Adipocyte (in vitro differentiated cells): ENCODE measurements at places on chromosomes 13 and 19.

DNA sequence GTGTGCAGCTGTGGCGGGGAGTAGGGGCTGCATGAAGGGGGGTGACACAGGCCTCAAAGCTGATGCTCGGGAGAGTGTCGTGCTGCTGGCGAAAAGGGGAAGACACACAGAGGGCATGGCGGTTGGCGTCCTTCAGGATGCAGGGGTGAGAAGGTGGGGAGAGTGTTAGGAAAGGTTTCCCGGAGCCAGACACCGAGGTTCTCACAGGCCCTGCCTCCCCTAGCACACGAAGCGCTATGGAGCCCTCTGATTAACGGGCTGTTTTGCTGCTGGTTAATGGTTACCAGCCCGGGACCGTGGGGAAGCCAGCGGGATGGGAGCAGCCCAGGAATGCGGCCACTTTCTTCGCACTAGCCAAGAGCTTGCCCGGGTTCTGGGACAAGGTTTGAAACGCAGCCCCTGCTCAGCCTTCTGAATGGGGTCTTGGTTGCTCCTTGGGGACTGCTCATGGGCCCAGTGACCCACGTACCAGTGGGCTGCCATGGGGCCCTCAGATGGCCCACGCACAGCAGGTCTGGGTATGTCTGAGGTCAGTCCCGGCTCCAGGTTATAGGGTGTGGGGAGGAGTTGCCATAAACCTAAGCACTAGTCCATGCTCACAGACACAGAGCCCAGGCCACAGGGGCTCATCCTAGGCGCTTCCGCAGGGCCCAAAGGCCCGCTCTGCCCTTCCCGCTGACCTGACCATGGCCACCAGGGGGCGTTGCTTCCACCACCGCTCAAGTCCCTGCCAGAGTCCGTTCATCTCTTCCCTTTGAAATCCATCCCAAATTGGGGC is 31.3 kb upstream of the ISYNA1 start:
- DNase-seq: peak; percentile 81

- no peak for DNase-seq
These were observed 682.7 kb upstream of the ARGLU1 start for GRCh38 chr13:107250628-107251027.

- DNase-seq: no peak
These were observed 67.7 kb downstream of the KCTD15 start for GRCh38 chr19:33864311-33864850.

GRCh38 chr19:33730858-33731607 is 65.6 kb upstream of the KCTD15 start:
- DNase-seq: no peak

DNA sequence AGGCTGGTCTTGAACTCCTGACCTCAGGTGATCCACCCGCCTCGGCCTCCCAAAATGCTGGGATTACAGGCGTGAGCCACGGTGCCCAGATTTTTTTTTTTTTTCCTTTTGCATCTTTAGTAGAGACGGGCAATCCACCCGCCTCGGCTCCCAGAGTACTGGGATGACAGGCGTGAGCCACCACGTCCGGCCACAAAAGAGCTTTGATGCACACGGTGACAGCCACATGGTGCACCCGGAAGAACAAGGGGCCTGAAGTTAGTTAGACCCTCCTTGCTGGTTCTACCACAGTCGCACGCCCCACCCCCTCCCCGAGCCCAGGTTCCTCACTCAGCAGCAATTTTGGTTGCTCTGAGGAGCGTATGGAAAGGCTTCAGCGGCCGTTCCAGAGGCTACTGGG is 54.2 kb upstream of the USE1 start:
- no peak for DNase-seq

- peak; percentile 64 for DNase-seq
These were observed 8.9 kb downstream of the OCEL1 start for GRCh38 chr19:17234911-17235299.

- no peak for DNase-seq
These were observed 34.1 kb downstream of the NOTCH3 start for GRCh38 chr19:15166700-15167099.

DNA sequence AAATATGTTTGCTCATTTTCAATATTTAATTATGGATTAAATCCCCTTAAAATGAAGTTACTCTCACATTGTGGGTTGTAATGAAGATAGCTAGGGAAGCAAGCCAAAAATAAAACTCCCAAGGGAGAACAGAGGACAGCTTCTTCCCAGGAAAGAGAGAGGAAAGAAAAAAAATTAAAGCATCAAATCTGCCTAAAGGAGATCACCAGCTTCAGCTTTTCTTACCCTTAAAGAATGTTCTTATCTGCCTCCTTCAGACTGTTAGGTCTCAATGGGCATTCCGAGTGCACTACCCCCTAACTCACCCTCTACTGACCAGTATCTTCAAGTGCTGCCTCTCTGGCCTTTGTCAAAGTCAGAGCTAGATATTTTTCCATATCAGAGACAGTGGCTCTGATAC is 55.2 kb downstream of the XPO4 start:
- no peak for DNase-seq

DNA sequence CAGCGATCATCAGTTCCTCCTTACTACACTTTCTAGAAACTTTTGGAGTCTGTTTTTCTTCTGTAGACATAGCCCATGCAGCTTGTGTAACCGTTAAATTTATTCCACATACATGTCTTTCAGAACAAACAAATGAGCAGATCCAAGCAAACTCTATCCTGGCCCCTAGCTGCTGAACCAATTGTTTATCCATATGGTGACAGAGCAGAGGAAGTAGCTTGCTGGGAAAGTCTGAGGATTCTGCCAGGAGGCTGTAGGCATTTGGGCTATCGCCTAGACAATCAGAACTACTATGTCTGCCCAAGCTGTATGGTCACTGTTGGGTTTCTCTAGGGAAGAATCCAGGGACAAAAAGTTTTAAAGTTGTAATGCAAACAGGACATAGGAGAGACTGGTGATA is 343.7 kb downstream of the SPRY2 start:
- DNase-seq: no peak

- DNase-seq: no peak
These were observed 36.9 kb downstream of the GAS6 start for GRCh38 chr13:113827021-113827420.

DNA sequence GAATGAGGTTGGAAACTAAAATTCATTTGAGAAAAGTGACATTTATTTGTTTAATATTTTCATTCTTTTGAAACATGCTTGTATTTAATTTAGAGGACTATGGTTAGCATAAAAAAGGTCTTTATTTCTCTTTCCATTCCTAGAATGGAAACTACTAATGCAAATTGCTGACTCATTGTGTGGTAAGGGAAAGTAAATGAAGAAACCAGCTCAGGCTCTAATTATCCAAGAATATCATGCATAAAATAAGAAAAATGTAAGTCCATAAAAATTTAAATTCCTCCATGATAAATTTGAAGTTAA is 777.0 kb upstream of the SLITRK1 start:
- peak; percentile 67 for DNase-seq

GRCh38 chr19:50358483-50359327 is 6.7 kb downstream of the NAPSA start:
- peak; percentile 37 for DNase-seq

DNA sequence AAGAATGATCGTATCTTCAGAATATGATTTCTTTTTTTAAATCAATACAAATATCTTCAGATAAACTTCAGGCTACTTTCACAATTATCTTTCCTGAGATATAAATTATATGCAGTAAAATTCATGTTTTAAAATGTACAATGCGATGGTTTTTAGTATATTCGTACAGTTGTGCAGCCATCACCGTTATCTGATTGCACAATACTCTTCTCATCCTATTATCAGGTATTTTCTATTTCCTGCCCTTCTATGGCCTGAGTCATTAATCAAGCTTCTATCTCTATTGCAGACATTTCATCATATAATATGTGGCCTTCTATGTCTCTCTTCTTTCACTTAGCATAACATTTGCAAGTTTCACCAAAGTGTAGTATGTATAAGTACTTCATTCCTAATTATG is 1360.2 kb upstream of the SLC10A2 start:
- DNase-seq: no peak

DNA sequence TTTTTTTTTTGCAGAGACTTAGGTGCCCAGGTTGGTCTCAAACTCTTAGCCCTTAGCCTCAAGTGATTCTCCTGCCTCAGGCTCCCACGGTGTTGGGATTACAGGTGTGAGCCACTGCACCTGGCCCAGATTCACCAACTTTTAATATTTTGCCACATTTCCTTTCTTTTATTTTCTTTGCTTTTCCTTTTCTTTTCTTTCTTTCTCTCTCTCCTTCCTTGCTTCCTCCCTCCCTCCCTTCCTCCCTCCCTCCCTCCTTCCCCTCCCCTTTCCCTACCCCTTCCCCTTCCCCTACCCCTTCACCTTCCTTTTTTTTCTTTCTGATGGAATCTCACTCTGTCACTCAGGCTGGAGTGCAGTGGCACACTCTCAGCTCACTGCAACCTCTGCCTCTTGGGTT is 35.3 kb downstream of the BICRA start:
- no peak for DNase-seq

- peak; percentile 22 for DNase-seq
These were observed 158.0 kb downstream of the VWA8 start for GRCh38 chr13:41802684-41803444.

- DNase-seq: no peak
These were observed 3.3 kb downstream of the KHSRP start for GRCh38 chr19:6421075-6422014.

- DNase-seq: no peak
These were observed 1703.2 kb downstream of the EFNB2 start for GRCh38 chr13:104832231-104832630.

- no peak for DNase-seq
These were observed 85.3 kb downstream of the COG6 start for GRCh38 chr13:39740761-39741160.

GRCh38 chr13:96795670-96796069 is 198.6 kb downstream of the OXGR1 start:
- no peak for DNase-seq

DNA sequence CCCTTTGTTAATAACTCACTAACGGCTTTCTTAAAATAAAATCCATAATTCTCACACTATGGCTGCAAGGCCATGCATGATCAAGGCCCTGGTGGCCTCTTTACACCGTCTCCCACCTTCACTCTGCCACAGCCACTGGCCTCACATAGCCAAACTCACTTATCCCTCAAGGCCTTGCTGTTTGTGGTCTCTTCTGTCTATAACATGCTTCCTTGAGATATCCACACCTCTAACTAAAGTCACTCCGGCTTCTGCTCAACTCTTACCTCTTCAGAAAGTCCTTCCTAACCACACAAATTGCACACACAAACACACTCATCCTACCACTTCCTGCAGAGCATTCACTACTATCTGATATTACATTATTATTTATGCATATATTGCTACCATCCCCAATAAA is 262.5 kb downstream of the DIAPH3 start:
- DNase-seq: no peak

DNA sequence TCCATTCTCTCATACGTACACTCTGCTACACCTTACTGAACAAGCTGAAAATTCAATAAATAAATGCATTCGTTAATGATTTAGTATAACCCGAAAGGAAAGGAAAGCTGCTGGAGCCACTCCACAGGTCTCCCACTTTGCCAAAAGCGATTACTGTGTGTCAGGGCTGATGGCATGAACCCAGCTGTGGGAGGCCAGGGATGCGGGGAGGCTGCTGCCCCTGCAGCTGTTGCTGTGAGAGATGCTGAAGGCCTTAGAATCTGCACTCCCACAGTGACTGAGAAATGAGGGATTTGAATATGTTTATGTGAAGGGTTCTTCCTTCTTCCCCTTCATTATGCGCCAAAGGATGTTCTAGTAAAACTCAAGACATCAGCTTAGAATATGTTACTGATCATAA is 58.7 kb upstream of the NBEA start:
- DNase-seq: no peak

- no peak for DNase-seq
These were observed 2.3 kb upstream of the PRKACA start for GRCh38 chr19:14119644-14120496.

- no peak for DNase-seq
These were observed 62.9 kb downstream of the GGACT start for GRCh38 chr13:100525453-100526317.

GRCh38 chr19:33712268-33712667 is 84.4 kb upstream of the KCTD15 start:
- no peak for DNase-seq

DNA sequence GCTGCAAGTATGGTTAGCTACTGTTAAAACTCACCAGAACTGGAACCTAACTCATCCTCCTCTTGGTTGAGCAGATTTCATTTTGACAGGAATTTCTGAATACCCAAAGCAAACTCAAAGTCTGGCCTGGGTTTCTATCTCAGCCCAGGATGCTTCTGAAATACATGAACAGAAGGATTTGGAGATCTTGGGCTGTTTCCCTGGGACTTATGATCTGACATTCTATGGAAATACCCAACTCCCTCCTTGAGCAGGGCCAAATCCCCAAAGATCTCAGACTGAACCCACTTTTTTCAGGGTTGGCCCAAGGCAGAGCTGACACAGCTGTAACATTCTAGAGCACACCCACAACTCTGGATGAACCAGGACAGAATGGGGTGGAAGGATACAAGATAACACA is 1.1 kb upstream of the ITM2B start:
- DNase-seq: no peak

- peak; percentile 83 for DNase-seq
These were observed 3.1 kb upstream of the CTXN1 start for GRCh38 chr19:7928741-7929701.

DNA sequence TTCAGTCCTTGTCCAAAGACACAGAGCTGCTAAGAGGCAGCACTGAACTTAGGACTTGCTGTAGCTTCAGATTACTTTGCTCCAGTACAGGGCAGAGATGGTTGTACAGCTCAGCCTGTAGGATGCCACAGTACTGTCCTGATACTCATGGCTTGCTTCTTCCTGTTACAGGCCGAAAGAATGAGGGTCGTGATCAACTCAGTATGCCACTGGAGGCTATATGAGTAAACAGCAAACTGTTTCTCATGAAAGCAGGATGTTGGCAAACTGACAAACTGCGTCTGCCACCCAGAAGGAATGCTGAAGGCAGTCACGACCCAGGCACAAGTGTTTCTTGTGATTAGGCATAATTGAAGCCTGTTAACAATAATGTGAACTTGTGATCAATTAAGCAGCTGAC is 2.8 kb downstream of the ZNF749 start:
- no peak for DNase-seq

DNA sequence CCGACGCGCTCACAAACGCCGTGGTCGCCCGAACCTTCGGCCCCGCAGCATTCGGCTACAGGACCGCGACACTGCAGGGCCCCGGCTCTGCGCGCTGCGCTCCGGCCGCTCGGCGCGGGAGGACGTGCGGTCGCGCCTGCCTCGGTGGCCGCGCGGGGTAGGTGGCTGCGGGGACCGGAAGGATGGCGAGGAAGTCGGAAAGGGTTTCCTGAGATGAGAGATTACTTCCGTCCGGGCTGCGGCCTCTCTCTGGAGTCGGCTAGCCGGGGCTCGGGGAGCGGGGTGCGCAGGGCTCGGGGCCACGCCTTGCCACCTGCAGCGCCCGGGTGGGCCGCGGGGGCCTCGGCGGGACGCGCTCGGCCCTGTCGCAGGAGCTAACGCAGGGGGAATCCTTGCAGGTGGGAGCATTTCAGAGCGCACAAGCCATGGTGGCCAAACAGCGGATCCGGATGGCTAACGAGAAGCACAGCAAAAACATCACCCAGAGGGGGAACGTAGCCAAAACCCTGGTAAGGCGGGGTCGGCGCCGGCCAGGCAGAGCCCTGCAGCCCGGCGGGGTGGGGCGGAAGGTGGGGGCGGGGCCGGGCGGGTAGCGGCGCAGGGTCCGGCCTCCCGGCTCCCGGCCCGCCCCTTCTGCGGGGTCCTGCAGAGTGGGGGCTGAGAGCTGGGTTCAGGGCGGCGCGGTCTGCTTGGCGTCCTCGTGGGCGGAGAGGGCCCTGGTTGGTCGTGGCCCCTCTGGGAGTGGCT is at the start of gene SERP2:
Gene SERP2 (plus strand): TSS at position 224 of the 747 bp plus-strand sequence. CDS start 202 bp downstream, at position 426.
- peak; percentile 21 for DNase-seq
